M059J (cell line): ENCODE measurements at places on chromosomes 13 and 19.

GRCh38 chr19:55082020-55082851 is 6.6 kb downstream of the EPS8L1 start:
- DNase-seq = no peak

DNA sequence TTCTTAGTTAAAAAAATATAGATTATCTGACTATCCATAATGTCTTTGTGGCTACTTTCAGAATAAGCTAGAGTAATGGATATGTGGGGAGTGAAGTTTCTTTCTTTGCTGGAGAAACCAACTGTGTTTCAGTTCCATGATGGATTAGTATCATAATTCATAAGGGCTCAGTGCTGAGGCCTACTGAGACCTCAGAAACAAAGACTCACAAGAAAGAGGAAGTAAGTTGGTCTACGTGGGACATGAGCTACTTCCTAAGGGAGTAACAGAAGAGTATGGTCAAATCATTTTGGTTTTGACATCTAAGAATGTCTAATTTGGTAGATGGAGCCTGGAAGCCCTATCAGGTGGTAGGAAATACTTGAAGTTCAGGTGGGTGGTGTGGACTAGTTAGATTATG is 99.0 kb upstream of the HTR2A start:
- DNase-seq = no peak

GRCh38 chr19:41955521-41955920 is 3.6 kb downstream of the RABAC1 start:
- DNase-seq = no peak

DNA sequence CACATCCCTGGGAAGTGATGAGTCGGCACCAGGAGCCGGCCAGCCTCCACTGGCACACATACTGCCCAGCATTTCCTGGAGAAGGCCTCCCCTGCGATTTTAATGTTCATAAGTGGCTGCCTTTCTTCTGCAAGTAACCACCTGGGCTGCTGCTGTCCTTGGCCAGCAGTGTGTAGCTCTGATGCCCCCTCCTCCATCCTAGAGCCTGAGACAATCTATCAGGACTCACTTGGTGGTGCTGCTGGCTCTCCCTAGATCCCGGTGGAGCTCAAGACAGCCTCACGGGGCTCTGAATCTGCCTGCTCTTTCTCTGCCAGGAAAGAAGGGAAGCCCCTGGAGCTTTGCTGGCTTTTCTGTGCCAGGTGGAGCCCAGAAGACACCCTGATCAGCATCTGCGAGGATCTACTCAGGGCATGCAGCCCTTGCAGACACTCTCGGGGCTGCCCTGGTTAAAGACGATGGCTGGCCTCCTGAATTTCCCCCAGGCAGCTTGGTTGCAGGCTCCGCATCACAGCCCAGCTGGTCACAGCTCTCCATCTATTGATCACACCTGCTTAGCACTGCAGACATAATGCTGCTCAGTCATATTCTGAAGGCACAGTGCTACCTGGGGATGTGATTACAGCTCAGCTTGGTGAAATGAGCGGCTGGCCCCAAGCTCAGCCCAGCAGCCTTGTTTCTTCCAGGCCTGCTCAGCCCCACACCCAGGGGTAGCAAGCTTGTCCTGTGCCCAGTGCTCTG is 122.3 kb downstream of the ZDHHC20 start:
- DNase-seq = no peak

DNA sequence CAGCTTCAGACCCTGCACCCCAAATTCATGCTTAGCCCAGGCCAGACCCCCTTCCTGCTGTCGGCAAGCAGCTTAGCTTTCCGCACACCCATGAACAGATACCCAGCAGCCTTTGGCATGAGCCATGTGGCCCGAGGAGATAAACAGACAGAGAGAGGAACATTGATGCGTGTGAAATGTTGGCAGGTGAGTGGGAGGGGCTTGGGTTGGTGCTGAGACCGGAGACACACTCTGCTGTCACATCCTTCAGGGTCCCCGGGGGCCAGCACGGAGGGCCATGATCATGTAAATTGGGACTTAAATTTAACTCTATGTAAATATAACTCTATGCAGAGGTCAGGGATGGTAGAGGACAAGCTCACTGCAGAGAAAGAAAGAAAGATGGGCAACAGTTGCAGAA is 1.5 kb downstream of the CD22 start:
- no peak for DNase-seq

DNA sequence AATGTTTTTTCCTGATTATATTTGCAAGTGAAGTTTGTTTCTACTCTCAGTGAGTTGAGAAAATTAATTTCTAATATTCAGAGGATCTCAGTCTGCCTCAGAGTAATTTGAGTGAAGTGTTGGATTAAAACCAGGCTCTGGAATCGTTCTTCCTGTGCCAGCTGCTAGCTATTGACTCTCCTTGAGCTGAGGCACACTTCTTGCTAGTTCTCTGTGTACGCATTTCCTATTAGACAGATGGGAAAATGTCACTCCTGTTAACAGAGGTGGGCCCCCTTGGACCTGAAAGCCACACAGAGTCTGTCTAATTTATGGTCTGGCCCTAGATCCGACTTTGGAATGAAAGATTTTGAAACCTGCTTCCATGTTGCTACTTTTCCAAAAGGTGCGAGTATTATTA is 107.6 kb upstream of the RNF113B start:
- DNase-seq = no peak

GRCh38 chr19:30017172-30017571 is 75.1 kb downstream of the URI1 start:
- DNase-seq = no peak

DNA sequence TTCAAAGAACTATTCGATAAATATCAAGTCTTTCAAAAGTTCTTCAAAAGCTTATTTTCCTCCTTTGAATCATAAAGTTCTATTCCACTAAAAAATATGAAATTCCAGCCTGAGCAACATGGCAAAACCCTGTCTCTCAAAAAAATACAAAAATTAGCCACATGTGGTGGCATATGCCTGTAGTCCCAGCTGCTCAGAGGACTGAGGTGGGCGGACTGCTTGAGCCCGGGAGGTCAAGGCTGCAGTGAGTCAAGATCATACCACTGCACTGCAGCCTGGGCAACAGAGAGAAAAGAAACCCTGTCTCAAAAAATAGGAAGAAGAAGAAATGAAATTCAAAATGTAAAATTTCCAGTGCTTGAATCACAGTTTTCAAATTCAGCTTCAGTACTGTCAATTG is 24.6 kb downstream of the CAB39L start:
- DNase-seq = no peak

DNA sequence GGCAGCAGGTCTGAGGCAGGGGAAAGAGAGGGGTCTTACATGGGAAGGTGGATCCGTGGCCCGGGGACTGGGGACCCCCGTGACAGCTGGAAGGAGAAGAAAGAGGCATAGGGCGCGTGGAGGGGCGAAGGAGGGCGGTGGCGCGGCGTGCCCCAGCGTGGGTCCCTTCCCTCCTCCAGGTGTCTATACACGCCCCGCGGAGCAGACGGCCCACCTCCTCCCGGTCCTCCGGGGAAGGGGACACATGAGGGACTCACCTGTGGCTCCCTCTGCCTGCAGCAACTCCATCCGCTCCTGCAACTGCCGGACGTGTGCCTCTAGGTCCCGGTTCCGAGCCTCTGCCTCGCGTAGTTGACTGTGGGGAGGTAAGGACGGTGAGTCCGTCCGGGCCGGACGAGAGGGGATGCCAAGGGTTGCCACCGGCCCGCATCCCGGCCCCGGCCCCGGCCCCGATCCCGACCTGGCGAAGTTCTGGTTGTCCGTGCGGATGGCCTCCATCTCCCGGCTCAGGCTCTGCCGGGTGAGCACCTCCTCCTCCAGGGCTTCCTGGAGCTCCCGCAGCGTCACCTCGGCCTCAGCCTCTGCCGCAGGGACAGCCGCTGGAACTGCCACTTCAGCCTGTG is 2.4 kb upstream of the SIX5 start:
- DNase-seq = no peak

DNA sequence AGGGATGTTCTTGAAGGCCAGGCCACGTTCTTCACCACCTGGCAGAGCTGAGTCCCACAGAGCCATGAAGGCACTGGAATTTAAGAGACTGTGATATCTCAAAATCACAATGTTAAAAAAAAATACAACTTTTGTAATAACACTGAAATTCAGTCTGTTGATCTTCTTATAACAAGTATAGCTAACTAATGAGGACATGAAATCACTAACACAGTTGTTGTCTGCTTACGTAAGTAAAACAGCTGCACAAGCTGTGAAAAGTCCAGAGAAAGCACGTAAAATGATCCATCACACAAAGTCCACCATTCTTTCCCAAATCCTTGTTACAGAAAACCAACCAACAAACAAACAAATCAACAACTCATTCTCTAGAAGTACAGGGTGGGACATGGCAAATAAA is 32.9 kb downstream of the FLT3 start:
- no peak for DNase-seq

GRCh38 chr19:10189616-10190015 is 5.1 kb downstream of the DNMT1 start:
- no peak for DNase-seq

- no peak for DNase-seq
Measured at GRCh38 chr13:28333204-28333881, 161.6 kb downstream of the FLT1 start.

DNA sequence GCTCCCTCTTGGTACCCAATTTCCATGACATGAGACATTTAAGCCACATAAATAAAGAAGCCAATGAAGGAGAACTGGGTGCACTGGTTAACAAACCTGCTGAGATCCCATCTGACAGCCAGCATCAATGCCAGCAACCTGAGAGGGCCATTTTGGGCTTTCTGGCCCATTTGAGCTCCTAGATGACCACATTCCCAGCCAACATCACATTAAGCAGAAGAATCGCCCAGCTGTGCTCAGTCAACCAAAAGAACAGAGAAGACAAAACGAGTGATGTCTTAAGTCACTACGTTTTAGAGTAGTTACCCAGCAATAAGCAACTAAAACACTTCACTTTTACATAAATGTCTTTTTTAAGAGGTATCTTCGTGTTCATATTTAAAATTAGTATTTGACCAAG is 21.9 kb downstream of the LCP1 start:
- DNase-seq = no peak

- DNase-seq = no peak
Measured at GRCh38 chr19:3482507-3483225, 575 bp downstream of the SMIM44 start.

GRCh38 chr19:44747739-44748425 is 626 bp upstream of the BCL3 start:
- peak; percentile 83 for DNase-seq

GRCh38 chr19:43450545-43450997 is 14.8 kb downstream of the LYPD3 start:
- DNase-seq = peak; percentile 69

- DNase-seq = peak; percentile 43
Measured at GRCh38 chr13:109790942-109791605, 4.7 kb upstream of the IRS2 start.

GRCh38 chr13:76723551-76724232 is 162.5 kb downstream of the KCTD12 start:
- DNase-seq = peak; percentile 53

DNA sequence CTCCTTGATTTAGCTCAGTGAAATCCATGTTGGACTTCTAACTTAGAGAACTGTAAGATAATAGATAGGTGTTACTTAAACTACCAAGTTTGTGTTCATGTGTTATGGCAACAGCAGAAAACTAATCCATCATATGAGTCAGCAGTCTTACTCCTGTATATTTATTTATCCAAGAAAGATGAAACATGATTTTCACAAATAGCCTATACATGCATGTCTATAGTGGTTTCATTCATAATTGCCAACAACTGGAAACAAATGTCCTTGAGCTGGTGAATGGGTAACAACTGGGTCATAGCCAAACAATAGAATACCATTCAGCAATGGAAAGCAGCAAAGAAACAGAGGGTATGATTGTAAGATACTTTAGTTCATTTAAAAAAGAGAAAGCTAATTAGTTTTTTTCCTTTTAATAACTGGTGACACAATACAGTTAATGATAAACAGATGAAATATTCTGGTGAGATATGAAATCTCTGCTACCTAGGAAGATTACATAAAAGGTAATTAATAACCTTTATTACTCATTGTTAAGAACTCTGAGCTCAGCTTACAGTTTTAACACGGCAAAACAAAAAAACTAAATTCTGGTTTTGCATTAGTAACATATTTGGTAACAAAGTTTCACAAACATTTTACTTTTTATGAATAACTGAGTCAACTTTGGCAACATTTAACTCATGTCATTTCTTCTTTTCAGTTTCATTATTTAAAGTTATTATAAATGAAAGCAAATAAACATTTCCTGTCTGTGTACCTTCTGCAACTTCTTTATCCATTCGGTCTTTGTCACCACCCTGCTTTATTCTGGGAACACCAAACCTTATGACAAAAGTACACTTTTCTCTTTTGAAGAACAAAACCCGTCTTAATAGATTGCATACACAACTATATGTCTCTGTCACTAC is 181.3 kb downstream of the LIG4 start:
- no peak for DNase-seq

DNA sequence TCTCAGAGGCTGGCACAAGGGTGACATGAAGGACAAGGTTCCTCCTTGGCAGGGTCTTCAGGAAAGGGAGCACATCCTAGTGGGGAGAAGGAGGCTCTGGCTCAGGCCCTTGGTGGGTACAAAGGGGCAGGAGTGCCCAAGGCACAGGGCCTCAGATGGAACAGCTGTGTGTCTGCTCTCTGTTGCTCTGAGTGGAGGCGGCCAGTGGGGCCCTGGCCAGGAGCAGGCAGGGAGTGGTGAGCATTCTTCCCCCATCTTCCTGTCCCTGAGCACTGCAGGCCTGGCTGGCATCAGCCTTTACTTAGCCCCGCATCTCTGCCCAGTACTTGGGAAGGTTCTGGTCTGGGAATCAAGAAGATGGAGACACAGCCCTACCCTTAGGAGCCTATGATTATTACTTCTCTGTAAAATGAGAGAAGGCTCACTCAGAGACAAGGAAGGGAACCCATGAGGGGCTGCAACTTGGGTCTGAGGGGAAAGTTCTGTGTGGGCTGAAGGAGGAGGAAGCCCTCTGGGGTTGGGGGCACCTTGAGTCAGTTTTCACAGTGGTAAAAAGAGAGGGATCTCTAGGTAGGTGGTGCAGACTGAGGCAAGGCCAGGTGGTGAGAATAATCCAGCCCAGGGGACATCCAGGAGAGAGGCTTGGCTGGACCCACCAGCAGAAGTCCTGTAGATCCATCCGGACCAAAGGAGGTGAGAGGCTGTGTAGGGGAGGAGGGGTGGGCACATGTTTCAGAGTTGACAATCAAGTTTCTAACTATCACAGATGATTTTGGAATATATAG is 173.5 kb downstream of the TSHZ3 start:
- DNase-seq = no peak

DNA sequence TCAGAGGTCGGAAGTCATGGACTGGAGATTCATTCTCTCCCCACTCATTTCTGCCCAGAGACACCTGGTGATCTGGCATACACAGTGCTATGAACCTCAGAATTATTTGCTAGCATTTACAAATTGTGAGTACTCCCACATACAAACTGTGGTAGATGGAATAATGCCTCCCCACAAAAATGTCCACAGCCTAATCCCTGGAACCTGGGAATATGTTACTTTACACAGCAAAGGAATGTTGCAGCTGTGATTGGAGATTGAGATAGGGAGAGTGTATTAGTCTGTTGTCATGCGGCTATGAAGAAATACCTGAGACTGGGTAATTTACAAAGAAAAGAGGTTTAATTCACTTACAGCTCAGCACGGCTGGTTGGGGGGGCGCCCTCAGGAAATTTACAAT is 3.1 kb upstream of the UQCRFS1 start:
- DNase-seq = no peak

GRCh38 chr19:32296694-32297093 is 48.7 kb upstream of the ZNF507 start:
- DNase-seq = no peak

GRCh38 chr19:7550987-7551761 is 15.7 kb downstream of the PNPLA6 start:
- peak; percentile 37 for DNase-seq

- no peak for DNase-seq
Measured at GRCh38 chr19:10339380-10339960, at the start of gene ICAM3. Gene ICAM3, minus strand, starts transcription at chr19:10339624. Its CDS starts 10 bp downstream, at chr19:10339614.
